ENCODE measurements at places on chromosomes 2 and 18.

DNA sequence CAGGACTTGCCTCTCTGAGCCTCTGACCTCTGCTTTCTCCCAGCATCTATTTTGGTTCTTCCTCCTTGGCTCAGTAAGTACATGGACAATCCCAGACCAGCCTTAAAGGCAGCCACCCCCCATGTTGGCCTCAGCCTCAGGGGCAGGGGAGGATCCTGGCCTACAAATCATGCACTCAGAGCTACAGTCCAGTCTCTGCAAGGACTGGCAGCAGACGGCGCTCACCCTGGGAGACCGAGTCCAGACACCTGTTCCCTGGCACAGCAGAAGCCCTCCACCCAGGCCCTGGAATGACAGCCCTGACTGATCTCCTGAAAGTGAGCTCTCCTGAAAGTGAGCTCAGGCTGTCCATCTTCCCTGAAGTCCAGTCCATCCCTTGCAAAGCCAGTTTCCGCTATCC is 25.7 kb upstream of the PTPN4 start:
- H3K36me3 ChIP-seq: no peaks in the 10 kb centered on the region
- H3K27ac ChIP-seq: no peak overlapping the region
- DNase-seq: peak; percentile 77

DNA sequence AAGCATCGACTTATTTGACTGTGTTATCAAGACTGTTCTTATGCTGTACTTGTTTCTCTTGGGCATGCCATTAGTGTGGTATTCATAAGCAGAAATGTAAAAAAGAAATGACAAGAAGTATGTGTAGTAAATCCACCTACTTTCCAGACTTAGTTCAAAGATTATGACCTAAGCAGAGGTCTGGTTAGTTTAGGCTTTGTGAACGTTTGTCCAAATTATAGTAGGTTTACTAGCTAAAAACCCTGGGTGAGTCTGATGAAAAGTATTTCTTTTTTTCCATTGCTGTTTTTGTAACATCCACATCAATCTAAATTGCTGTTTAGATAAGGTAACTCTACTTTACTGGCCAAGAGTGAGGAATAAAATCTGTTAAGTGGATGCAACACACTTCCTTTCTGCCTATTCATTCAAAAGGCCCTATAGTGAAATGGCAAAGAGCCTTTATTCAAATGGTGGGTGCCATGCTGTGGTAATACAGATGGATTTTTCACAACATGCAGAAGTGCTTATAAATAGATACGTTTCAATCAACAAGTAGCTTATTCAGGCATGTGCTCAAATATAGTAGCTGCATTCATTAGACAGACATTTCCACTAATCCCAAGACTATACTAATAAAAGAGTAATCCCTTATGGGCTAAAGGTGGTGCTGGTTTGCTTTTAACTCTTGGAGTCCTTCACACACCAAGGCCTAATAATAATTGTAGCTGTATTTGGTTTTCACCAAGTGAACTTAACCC is 122.5 kb upstream of the LTBP1 start:
- H3K4me1 ChIP-seq: no peaks in the 10 kb centered on the region
- no peaks in the 10 kb centered on the region for H3K27me3 ChIP-seq
- DNase-seq: no peak
- H3K36me3 ChIP-seq: peaks cover 4% of the 10 kb centered on the region
- H3K4me3 ChIP-seq: no peak overlapping the region
- no peak overlapping the region for H3K27ac ChIP-seq

DNA sequence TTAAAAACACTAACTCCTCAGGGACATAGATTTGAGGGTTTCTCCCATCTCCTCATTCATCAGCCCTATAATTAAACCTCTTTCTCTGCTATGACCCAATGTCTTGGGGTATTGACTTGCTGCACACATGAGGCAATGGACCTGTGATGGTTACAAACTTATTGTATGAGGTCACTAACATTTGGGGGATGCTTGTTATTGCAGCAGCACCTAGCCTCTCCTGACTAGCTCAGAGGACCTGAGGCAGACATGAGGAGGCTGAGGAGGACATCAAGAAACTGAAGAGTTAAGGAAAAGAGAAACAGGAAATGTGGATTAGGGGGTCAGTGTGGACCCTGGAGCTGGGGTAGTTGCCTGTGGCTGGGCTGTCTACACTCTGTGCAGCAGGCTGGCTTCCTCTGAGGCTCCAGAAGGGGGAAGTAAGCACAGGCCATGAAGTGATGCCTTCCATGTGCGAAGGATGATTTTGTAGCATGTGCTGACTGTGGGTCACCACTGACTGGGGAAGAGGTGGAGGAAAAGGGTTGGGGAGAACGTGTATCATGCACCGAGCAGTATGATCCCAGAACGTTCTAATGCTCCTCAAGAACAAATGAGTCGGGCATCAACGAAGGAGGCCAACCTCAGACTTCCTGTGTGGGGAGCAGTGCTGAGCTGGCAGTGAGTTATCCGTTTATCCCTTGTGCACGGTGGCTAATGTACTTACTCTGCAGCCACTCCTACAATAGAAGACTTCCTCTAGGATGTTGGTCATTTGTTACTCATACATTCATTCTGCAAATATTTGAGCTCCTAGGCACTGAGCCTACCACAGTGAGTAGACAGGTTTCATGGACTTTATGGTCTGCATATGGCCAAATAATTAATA is 42.1 kb upstream of the RFX8 start:
- no peak for DNase-seq
- no peak overlapping the region for H3K27ac ChIP-seq
- H3K36me3 ChIP-seq: no peaks in the 10 kb centered on the region
- H3K4me3 ChIP-seq: no peak overlapping the region
- H3K27me3 ChIP-seq: no peaks in the 10 kb centered on the region

DNA sequence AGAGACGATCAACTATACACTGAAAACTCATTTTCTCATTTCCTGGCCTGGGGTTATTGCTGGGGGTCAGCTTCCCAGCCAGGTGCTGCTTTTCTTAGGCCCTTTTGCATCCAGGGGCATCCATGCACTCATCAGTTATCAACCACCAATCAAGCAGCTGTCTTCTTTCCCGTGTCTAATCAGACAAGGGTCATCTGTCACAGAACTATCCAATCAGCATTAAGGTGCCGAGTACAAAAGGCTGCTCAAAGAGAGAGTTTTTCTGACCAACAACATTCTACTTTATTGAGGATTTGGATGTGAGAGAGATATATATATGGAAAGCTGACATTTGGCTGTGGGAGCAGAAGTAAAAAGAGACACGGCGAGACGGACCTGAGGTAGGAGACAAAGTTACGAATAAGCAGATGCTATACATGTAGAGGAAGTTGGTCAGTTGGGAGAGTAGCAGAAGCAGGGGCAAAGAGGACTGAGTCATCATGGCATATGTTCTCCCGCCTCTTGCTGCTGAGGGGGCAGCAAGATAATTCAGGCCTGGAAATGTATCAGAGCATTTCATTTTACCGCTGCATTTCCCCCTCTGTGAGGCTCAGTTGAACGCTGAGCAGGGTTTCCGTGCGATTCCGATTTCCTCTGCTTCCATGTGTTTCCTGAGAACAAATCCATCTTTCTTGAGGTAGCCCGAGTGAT is 129.3 kb downstream of the NUP35 start:
- H3K4me1 ChIP-seq: no peaks in the 10 kb centered on the region
- DNase-seq: no peak
- H3K36me3 ChIP-seq: no peaks in the 10 kb centered on the region
- H3K4me3 ChIP-seq: no peak overlapping the region
- H3K27ac ChIP-seq: no peak overlapping the region

DNA sequence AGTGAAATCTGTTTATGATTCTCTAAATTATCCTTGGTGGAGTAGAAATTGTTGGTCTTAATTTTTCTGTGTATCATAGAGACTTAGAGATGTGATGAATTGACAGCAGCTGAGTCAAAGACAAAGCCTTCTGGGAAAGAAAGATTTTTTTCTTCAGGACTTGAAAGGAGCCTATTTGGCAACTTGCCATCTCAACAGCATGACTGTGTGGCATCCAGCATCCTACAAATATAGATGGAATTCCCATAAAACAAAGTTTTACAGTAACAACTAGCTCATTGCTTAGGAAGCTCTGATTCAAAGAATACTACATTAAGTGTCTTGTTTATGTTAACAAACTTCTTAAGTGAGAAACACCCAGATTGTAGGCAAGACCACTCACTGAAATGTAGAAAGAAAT is 79.2 kb upstream of the SETBP1 start:
- H3K27ac ChIP-seq: no peak overlapping the region
- H3K36me3 ChIP-seq: no peaks in the 10 kb centered on the region
- DNase-seq: no peak
- peaks cover 17% of the 10 kb centered on the region for H3K4me1 ChIP-seq
- no peak overlapping the region for H3K4me3 ChIP-seq

- no peaks in the 10 kb centered on the region for H3K36me3 ChIP-seq
- H3K4me3 ChIP-seq: no peak overlapping the region
- H3K27me3 ChIP-seq: no peaks in the 10 kb centered on the region
- no peaks in the 10 kb centered on the region for H3K4me1 ChIP-seq
Observed at GRCh38 chr2:66782780-66783361, 347.9 kb downstream of the MEIS1 start.

DNA sequence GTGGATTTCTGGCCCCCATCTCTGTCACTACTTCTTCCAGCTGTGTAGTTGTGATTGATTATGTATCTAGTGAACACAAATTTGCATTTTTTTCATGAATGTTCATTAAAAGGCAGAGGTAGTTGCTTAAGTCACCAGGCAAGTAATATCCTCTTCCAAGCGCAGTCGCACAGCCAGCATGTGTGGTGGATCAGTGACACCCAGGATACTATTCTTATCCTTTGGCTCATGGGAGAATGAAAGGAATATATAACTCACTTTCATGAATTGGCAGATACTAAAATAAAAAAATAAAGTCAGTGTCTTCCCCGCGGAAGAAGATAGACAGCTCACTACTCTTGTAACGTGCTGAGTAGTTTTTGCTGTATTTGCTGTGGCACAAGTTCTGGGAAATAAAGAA is 387.8 kb downstream of the CDH7 start:
- DNase-seq: no peak
- no peaks in the 10 kb centered on the region for H3K36me3 ChIP-seq
- no peak overlapping the region for H3K27ac ChIP-seq
- H3K4me3 ChIP-seq: no peak overlapping the region
- no peaks in the 10 kb centered on the region for H3K27me3 ChIP-seq

DNA sequence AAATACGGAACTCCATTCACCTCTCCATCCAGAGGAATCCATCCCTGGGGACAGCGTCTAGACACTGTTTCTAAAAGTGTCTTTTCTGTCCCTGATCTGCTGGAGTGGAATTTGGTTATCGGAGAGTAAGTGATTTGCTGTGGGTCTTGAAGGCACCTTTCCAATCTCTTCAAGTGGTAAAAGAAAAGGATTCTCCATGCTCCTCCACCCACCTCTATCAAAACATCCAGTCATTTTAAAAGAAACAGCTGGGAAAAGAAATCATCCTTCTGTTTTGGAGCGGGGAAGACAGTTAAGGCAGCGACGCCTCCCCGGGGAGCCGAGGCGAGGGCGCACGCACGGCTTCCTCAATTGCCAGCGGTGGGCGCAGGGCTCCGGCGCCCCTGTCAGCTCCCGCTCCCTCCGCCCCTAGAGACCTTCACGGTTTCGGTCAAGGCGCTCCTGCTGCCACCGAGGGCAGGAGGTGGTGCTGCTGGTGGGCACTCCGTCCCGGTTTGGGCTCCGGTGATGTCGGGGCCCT is 547 bp downstream of the SLC35F5 start:
- H3K36me3 ChIP-seq: no peaks in the 10 kb centered on the region
- no peak for DNase-seq
- H3K4me3 ChIP-seq: peak overlapping the region; percentile 95
- peaks cover 26% of the 10 kb centered on the region for H3K4me1 ChIP-seq
- no peaks in the 10 kb centered on the region for H3K27me3 ChIP-seq
- peak overlapping the region; percentile 93 for H3K27ac ChIP-seq

GRCh38 chr2:20222014-20222768 is 2.7 kb downstream of the SDC1 start:
- H3K27me3 ChIP-seq: no peaks in the 10 kb centered on the region
- peak overlapping the region; percentile 94 for H3K27ac ChIP-seq
- H3K4me1 ChIP-seq: peaks cover 56% of the 10 kb centered on the region
- DNase-seq: no peak
- no peaks in the 10 kb centered on the region for H3K36me3 ChIP-seq

- H3K27me3 ChIP-seq: no peaks in the 10 kb centered on the region
- no peak for DNase-seq
- H3K4me3 ChIP-seq: no peak overlapping the region
- no peak overlapping the region for H3K27ac ChIP-seq
- H3K4me1 ChIP-seq: no peaks in the 10 kb centered on the region
- H3K36me3 ChIP-seq: no peaks in the 10 kb centered on the region
Observed at GRCh38 chr18:56900195-56901094, 246.4 kb upstream of the BOD1L2 start.

DNA sequence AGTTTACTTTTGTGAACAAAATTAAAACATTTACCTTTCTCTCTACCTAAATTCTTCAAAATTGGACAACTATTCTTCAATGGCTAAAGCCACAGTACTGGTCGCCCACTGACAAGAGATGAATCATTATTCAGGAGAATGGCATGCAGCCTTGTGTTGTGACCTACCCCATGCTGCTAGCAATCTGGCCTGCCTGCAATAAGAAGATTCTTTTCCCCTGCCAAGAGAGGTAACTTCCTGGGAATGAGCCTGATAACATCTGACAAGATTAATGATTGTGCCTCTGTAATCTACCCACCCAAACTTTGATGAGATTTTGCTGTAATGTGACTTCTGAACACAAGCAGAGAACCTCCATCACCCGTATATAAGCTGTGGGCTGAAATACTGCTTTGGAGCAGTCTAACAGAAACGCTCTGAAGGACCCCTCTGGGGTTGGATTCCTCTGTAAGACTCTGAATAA is 47.0 kb upstream of the ST3GAL5 start:
- H3K4me1 ChIP-seq: peaks cover 14% of the 10 kb centered on the region
- no peak overlapping the region for H3K27ac ChIP-seq
- no peaks in the 10 kb centered on the region for H3K27me3 ChIP-seq
- DNase-seq: no peak

GRCh38 chr2:127579231-127579630 is 43.7 kb downstream of the MYO7B start:
- H3K36me3 ChIP-seq: no peaks in the 10 kb centered on the region
- no peak overlapping the region for H3K27ac ChIP-seq
- no peak for DNase-seq
- peaks cover 12% of the 10 kb centered on the region for H3K4me1 ChIP-seq

DNA sequence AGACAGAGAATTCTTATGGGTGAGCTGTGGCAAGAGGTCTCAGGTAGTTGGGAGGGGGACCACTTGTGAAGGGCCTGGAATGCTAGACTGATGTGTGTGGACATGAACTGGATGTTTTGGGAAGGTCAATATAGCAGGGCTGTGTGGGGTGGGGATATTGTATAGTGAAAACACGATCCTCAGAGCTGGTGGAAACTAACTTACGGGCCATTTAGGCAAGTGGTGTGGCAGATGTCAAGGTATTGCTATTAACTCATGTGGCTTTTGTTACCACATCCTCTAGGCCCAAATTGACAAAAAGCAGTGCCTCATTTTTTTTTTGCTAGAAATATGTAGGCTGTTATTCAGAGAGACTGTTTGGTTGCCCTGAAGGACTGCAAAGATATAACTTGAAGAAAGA is 8.0 kb upstream of the GALNT1 start:
- no peaks in the 10 kb centered on the region for H3K36me3 ChIP-seq
- H3K4me3 ChIP-seq: no peak overlapping the region
- H3K27me3 ChIP-seq: no peaks in the 10 kb centered on the region
- DNase-seq: no peak
- H3K4me1 ChIP-seq: no peaks in the 10 kb centered on the region

GRCh38 chr2:205086662-205087061 is 541.4 kb downstream of the PARD3B start:
- no peak overlapping the region for H3K27ac ChIP-seq
- no peak overlapping the region for H3K4me3 ChIP-seq
- no peak for DNase-seq
- H3K4me1 ChIP-seq: no peaks in the 10 kb centered on the region
- no peaks in the 10 kb centered on the region for H3K36me3 ChIP-seq

GRCh38 chr2:16194096-16194390 is 253.7 kb downstream of the MYCN start:
- H3K4me3 ChIP-seq: no peak overlapping the region
- DNase-seq: no peak
- H3K27me3 ChIP-seq: no peaks in the 10 kb centered on the region
- H3K36me3 ChIP-seq: no peaks in the 10 kb centered on the region
